ENCODE measurements at places on chromosomes 6 and 20.

- no peak for DNase-seq
Measured at GRCh38 chr6:101351173-101351572, 42.3 kb upstream of the GRIK2 start.

DNA sequence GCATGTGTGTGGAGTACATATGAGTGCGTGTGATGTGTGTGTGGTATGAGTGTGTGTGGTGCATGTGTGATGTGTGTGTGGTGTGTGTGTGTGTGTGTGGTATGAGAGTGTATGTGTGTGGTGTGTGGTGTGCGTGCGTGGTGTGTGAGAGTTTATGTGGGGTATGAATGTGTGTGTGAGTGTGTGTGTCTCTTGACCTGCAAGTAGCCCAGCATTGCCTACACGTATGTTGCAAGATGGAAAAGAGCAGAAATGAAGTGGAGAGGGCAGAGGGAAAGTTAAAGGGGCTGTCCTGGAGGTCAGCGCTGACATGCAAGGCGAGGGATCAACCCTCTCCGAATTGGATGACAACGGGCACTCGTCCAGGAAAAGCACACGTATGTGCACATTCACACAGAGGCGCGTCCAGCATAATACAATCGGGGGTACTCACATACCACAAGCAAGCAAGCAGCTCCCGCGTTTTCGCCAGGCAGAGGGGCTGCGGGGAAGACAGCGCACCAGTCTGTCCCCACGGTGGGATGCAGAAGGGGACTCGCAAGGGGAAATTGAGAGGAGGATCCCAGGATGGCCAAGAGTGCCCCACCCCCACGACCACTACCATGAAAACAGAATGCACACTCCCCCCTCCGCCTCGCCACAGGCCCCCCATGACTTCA lies 174.5 kb upstream of the AFDN start:
- no peak for DNase-seq

DNA sequence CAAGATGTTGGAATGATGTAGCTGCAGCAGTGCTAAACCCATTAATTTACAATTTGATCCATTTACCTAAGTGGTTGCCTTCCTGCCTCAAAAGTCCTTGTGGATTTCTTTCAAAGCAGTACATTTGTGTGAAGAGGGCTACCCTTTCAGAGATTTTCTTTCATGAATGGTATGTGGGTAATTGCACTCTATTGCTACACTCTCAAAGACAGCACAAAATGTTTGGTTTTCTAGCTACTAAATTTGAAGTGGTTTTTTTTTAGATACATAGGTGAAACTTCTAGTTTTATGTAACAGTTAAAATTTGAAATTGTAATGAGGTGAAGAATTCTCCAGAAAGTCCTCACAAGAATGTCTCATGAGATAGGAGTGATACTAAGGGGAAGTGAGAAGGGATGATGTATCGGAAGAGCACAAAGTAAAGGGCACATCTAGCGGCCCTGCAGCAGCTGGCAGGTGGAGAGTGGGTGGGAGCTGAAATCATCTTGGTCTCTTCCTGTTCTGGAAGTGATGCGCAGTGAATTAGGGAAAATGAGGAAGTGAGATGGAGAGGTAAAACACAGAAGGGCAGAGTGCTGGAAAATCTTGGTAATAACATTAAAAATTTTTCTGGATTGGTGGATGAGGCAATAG lies 236.8 kb upstream of the MAN1A1 start:
- no peak for DNase-seq

DNA sequence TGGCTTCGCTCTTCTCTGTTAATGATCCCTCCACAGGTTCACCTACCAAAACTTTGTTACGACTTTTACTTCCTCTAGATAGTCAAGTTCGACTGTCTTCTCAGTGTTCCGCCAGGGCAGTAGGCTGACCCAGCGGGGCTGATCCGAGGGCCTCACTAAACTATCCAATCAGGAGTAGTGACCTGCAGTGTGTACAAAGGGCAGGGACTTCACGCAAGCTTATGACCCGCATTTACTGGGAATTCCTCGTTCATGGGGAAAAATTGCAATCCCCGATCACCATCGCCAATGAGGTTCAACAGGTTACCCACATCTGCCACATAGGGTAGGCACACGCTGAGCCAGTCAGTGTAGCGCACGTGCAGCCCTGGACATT lies 771.4 kb upstream of the DEFB115 start:
- DNase-seq, result no peak

GRCh38 chr6:125781314-125781868 lies 9.4 kb upstream of the NCOA7 start:
- peak; percentile 32 for DNase-seq

DNA sequence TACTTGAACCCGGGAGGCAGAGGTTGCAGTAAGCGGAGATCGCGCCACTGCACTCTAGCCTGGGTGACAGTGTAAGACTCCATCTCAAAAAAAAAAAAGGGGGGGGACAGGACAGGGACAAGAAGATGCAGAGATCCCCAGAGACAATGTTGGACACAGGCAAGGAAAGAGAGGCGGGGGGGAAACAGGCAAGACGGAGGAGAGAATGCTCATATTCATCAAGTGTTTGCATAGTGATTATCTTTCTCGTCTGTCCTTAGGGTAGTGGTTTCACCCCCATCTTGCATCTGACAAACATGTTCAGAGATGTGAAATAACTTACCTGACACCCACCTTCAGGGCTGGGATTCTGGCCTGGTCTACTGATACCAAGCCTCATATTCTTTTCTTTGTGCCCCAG lies 29.0 kb downstream of the CHMP4B start:
- no peak for DNase-seq

- no peak for DNase-seq
Measured at GRCh38 chr6:167806061-167806700, 20.5 kb upstream of the AFDN start.
